ENCODE measurements at places on chromosomes 3 and 15. TPM values are rescaled to one million over a fixed set of nuclear protein-coding genes. Genes with fewer than 3 reads are reported as not detected.
A peak's percentile ranks its signal among the peaks of the same experiment; 100 is the strongest.

The CCR3 gene
- total RNA-seq, result not detected

The LRRC2 gene
- total RNA-seq, result not detected

The KBTBD13 gene
- total RNA-seq, result not detected

The ZNF619 gene
- total RNA-seq, result 27.6 TPM

The TMOD3 gene
- 52.1 TPM for total RNA-seq

The CHST13 gene
- total RNA-seq, result not detected

The LRTM1 gene
- total RNA-seq, result not detected

- DNase-seq, result peak; percentile 27
These were observed 1122.0 kb downstream of the ROBO1 start for GRCh38 chr3:78645628-78646310.

DNA sequence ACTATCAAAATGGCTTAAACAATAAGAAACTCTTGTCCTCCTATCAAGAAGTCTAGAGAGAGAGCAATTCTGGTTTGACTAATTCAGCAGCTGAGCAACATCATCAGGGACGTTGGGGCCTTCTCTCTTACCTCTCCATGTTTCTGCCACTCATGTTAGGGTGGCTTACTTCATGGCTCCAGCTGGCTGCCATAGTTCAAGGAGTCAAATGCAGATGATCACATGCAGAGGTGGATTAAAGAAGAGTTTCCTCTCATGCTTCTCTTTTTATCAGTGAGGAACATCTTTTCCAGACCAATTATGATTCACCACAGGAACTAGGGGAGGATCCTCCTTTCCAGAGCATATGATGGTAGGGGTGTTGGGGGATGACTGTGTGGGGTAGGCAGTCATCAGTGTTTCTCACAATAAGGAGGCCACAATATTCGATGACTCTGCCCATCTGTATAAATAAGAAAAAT is 45.5 kb downstream of the NEK11 start:
- no peak for DNase-seq

- DNase-seq, result no peak
These were observed 79.7 kb downstream of the SEC22A start for GRCh38 chr3:123281406-123281805.

GRCh38 chr3:186165331-186165730 is 56.4 kb upstream of the ETV5 start:
- no peak for DNase-seq

- DNase-seq, result peak; percentile 25
These were observed 592.0 kb upstream of the KCNMB2 start for GRCh38 chr3:177944228-177944661.

GRCh38 chr3:93923006-93923405 is 50.7 kb downstream of the PROS1 start:
- no peak for DNase-seq

DNA sequence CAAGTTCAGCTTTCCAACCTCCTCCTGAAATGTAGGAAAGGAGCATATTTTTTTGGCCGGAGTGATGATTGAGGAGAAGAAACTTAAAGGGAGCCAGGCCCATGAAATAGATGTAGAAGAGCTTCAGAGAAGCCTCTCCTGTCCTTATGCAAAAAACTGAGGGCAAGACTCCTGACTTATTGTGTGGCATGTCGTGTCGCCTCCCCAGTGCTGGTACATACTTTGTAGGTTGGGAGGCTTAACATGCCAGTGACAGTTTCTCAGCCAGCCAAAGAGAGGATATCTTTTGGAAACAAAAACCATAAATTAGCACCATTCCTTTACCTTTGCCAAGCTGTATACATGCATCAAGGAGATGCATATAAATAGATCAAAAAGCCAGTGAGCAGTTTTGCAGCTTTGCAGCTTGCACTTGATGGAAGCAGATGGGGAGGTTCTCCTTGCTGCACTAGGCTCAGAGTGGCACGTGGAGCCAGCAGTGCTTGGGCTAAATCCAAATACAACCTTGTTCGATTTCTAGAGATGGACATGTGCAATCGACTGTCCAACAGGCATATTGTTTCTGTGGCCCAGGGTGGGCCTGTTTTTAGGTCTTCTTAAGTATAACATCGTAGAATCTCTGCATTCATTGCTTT is 10.2 kb downstream of the SLCO3A1 start:
- DNase-seq, result no peak

DNA sequence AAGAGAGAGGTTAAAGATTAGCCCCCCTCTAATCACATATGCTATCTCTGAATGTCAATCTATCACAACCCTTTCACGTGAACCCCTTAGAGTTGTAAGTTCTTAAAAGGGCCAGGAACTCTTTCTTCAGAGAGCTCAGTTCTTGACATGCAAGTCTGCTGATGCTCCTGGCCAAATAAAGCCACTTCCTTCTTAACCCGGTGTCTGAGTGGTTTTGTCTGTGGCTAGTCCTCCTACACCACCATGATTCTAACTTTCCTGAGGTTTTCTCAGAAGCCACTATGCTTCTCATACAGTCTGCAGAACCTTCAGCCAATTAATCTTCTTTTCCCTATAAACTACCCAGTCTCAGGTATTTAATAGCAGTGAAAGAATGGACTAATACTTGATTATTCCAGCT is 231.1 kb upstream of the CNTN6 start:
- no peak for DNase-seq

GRCh38 chr15:89900849-89901248 is 7.1 kb upstream of the AP3S2 start:
- DNase-seq, result no peak

DNA sequence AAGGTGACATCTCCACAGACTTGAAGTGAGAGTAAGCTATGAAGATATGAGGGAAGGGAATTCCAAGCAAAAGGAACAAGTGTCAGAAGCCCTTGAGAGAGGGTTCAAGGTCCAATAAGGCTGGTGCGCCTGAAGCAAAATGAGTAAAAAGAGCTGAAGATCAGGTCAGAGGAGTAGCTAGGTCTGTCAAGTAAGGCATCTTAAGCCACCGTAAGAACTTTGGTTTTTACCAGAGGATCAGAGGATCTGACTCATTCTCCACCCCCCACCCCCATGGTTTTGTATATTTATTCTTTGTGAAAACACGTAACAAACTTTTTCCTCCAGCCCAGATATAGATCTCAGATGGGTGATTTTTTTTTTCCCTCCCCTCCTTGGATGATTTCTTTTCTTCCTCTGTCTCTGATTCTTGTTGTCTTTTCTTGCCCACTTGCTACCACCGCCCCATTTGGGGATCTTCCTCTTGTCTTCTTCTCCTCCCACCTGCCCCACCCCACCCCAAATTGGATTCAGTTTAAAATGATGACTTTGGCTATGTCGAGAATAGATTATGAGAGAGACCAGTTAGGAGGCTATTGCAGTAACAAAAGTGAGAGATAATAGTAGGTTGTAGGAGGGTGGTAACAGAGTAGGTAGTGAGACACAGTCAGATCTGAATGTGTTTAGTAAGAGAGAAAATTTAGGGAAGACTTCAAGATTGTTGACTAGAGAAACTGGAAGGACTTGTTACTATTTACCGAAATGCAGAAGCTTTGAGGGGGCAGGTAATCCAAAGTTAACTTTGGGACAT is 6.1 kb downstream of the TRMT10C start:
- no peak for DNase-seq

DNA sequence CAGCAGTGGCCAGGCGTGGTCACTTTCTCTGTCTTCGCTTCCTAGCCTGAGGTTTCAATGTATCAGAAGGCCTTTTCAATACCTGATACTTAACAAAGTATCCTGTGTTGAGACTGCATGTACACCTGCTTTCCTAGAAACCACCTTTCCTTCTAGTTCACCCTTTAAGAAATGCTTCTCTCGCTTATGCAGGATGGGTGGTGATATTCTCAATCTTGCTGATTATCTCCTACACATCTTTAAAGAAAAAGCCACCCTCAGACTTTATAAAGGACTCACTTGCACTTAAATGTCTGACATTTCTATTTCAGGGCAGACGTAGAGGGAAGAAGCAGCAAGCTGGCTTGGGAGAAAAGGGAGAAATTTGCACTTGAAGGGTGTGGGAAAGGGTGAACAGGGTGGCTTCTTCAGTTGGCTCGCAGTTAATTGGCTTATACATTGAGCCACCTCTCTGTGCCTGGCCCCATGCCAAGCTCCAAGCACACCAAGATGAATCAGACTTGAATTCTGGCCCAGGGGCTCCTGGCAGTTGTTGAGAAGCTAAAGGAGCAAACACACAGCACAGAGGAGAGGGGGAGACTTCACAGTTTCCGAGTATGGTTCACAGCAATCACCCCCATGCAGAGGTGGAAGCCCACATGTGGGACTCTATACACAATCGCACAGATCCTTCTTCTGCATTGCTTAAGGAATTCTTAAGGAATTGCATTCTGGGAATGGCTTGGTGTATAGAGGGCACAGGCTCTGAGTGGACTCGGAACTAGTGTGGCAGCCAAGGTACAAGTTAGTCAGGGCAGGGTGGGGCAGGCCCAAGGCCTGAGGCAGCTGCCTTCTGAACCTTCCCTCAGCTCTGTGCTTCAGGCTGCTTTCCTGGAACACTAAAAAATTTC is 1.3 kb downstream of the ARL6IP5 start:
- peak; percentile 30 for DNase-seq

GRCh38 chr3:189304465-189305351 is 132.9 kb downstream of the TPRG1 start:
- no peak for DNase-seq

- DNase-seq, result no peak
These were observed 13.5 kb downstream of the OR5K3 start for GRCh38 chr3:98404010-98404409.

- no peak for DNase-seq
These were observed 13.4 kb upstream of the SCN10A start for GRCh38 chr3:38829404-38829803.

- DNase-seq, result no peak
These were observed 103.8 kb upstream of the KLF13 start for GRCh38 chr15:31222773-31223341.

GRCh38 chr3:46968783-46969428 is 7.6 kb downstream of the CCDC12 start:
- DNase-seq, result no peak

Measured in B cell (primary cell).